H54 (cell line): ENCODE measurements at places on chromosomes 6 and 20.

DNA sequence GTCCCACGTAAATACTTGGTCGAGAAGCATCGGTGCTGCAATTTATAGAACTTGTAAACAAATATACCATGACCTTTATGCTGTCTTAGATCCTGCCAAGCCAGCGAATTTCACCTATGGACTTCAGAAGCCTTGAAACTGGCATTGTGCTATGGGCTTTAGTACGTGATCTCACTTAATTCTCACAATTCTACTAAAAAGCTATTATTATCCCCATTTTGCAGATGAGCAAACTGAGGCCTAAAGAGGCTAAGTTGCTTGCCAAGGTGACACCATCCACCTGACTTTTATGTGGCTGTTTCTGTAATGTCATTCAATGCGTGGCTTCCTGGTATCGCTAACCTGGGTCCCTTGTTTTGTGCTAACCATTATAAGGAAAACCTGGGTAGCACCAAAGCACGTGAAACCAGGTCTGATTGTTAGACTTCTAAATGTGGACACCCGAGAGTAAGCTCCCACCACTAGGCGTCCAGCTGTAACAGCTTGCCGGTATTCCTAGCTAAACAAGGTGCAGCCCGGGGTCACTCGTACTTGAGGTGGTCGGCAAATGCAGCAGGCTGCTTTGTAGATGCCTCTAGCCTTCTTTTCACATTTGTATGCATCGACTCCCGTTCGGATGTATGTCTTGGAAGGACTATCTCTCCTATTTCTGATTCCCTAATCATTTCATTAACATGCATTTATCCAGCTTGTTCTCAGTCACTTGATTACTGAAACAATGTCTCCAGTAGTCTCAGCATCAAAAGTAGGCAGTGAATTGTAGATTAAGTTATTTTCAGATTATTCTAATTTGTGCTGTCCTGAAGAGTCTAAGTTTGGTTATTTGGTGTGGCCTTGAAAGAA, 1.1 kb downstream of the SYNJ2 start:
- DNase-seq: peak; percentile 45

DNA sequence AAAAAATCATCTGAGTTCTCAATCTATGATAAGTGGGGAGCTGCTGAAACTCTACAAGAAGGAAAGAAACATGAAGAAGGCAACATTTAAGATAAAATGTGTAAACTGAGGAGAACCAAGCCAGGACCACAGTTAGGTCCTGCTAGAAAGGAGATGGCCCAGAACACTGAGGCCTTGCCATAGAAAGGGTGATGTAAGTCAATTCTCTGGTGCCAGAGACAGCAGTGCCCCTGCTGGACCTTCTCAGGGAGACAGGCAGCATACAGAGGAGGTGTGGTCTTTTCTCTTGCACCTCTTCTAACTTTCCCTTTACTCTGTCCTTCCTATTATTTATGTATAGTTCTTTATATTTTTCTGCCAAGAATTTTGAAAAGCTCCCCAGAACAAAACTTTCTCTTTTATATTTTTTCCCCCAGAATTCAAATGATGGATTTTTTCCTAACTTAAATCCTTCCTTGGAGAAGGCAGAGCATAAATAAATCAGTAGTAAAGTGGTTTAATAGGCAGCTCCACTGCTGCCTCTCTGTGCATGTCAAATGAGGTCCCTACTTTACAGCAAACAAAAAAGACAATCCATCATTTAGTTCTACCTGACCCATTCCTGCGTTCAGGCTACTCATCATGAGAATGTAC, 9.0 kb downstream of the UQCC2 start:
- DNase-seq: peak; percentile 60

DNA sequence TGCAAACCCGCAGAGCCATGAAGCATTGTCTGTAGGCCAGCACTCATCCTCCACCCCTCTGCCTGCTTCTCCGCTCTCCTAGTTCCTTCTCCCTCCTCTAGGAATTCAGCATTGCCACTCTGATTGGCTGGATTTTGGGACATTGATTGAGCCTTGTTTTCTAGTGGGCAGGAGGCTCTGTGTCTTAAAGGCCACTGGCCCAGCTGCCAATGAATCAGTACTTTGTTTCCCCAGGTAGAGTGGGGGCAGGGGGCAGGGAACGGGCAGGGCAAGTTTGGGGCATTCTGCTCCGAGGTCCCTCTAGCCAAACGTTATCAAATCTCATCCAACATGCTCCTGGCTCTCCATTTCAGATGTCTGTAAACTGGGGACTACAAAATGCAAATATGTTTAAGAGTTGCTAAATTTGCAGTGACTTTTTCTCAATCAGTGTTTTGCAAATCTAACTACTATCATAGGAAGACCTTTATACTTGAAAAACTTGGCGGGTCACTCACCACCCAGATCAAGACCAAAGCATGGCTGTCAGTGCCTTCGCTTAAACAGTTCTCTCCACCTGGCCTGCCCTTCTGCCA, 10.4 kb upstream of the BPI start:
- no peak for DNase-seq

DNA sequence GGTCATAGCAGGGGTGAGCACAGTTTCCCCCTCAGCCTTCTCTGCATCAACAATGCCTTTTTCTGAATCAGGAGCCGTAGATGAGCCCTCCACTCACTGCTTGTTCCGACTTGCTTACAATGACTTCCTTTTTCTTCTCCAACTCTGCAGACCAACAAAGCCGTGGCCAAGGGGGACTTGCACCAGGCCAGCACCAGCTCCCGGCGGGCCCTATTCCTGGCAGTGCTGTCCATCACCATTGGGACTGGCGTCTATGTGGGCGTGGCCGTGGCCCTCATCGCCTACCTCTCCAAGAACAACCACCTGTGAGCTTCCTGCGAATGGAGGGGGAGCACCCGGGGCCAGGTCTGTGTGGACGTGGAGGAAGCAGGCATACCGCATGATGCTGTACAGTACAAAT, 195.8 kb downstream of the SYNDIG1 start:
- no peak for DNase-seq

- DNase-seq: peak; percentile 30
Measured at GRCh38 chr6:85078058-85078457, 313.7 kb upstream of the TBX18 start.

- no peak for DNase-seq
Measured at GRCh38 chr20:51705400-51705799, 62.8 kb downstream of the ATP9A start.

- DNase-seq: no peak
Measured at GRCh38 chr6:62280099-62280498, 5.9 kb downstream of the KHDRBS2 start.

DNA sequence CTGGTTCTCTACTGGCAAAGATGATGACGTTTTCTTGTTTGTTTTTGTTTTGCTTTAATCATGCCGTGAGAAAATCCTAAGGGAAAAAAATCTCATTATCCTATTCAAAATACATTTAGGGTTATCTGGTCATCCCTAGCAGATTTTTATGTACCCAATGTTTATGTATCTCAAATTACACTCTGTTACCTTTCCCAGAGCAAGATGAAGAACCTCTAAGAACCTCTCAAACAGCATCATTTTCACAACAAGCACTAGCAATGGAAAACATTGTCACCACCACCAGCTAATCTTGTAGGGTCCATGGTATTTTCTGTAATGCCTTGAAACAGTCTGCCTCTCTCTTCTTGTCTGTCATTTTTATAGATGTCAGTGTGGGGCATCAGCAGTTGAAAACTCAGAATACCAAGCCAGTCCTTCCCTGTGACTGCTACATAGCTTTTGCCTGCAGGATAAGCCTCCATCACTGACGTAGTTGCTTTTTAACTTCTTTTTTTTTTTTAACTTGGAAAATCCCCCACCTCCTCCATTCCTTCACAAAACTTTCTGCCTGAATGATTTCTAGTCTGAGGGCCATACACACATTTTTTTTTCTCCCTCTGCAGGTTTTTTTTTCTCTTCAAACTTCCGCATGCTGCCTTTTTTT, 2.4 kb upstream of the SNAP25 start:
- no peak for DNase-seq

DNA sequence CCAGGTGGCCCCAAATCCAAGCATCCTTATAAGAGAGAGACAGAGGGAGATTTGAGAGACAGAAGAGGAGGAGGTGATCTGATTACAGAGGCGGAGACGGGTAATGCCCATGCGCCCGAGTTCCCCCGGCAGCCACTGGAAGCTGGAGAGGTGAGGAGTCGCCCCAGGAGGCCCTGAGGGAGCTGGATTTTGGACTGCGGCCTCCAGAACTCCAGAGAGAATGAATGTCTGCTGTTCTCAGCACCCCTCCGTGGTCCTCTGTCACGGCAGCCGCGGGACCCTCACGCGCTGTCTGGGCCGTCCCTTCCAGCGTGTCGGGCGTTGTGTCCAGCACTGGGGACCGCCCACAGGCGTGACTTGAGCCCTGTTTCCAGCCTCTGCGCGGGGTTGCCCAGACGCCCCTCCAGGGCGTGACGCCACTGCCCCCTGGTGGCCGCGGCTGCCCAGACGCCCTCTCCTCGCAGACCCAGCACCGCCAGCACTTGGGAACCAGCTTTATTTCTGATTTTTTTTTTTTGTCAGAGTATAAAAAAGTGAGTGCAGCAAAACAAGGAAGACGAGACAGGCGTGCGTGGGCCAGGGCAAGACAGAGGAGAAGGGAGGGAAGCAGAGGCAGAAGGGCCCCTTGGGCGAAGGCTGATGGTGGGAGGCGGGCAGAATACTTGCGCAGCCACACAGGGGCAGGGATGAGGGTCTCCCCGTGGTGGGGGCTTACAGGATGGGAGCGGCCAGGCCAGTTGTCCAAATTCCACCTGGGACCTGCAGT, 4.1 kb upstream of the ZNF512B start:
- peak; percentile 95 for DNase-seq

DNA sequence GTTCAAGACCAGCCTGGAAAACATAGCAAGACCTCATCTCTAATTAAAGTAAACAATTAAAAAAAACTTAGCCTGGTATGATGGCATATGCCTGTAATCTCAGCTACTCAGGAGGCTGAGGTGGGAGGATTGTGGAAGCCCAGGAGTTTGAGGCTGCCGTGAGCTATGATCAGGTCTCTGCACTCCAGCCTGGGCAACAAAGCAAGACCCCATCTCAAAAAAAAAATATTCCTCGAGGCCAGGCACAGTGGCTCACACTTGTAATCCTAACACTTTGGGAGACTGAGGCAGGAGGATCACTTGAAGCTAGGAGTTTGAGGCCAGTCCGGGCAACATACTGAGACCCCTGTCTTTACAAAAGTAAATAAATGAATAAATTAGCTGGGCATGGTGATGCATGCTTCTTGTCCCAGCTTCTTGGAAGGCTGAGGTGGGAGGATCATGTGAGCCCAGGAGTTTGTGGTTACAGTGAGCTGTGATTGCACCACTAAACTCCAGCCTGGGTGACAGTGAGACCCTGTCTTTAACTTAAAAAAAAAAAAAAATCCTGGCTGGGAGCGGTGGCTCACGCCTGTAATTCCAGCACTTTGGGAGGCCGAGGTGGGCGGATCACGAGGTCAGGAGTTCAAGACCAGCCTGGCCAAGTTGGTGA, 9.3 kb upstream of the C2 start:
- no peak for DNase-seq

- no peak for DNase-seq
Measured at GRCh38 chr6:152572338-152573088, 64.6 kb downstream of the SYNE1 start.

GRCh38 chr20:20334489-20334888, 33.4 kb upstream of the INSM1 start:
- no peak for DNase-seq

DNA sequence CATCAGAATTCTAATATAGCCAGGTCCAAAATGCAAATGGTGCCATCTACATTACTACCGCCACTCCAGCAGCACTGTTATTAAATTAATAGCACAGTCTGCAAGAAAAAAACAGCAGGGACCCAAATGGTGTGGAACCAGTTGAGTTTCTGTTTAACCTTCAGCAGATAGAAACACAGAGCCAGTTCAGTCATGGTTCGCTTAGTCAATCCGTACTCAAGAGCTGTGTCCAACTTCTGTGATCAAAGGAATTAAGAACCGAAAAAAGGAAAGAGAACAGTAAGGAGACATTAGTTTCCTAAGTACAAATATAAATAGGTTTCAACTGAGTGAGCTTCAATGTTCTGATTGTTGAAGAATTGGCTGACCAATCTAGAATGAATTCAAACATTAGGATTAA, 107.7 kb downstream of the TRDN start:
- DNase-seq: no peak

GRCh38 chr6:109237986-109238329, 142.7 kb downstream of the CEP57L1 start:
- no peak for DNase-seq

GRCh38 chr6:152160346-152160745, 352.9 kb downstream of the ESR1 start:
- DNase-seq: no peak
